ENCODE measurements at places on chromosomes 12 and 14. TPM values are rescaled to one million over a fixed set of nuclear protein-coding genes. Genes with fewer than 3 reads are reported as not detected.

NEUROD4 gene
- not detected for total RNA-seq

BCL2L2 gene
- 29.1 TPM for total RNA-seq

TSPAN11 gene
- total RNA-seq, result not detected

ABHD12B gene
- total RNA-seq, result not detected

KIF26A gene
- 2.0 TPM for total RNA-seq

KCNMB4 gene
- total RNA-seq, result 0.11 TPM

LRTM2 gene
- total RNA-seq, result not detected

GPR135 gene
- total RNA-seq, result 0.99 TPM

RTL1 gene
- not detected for total RNA-seq

SMAGP gene
- total RNA-seq, result 35.1 TPM

DNAI7 gene
- total RNA-seq, result 0.07 TPM

PLEKHD1 gene
- total RNA-seq, result not detected

SERPINA5 gene
- total RNA-seq, result not detected
